Uterus (tissue), 4 donors: ENCODE measurements at places on chromosomes 5 and 9.

DNA sequence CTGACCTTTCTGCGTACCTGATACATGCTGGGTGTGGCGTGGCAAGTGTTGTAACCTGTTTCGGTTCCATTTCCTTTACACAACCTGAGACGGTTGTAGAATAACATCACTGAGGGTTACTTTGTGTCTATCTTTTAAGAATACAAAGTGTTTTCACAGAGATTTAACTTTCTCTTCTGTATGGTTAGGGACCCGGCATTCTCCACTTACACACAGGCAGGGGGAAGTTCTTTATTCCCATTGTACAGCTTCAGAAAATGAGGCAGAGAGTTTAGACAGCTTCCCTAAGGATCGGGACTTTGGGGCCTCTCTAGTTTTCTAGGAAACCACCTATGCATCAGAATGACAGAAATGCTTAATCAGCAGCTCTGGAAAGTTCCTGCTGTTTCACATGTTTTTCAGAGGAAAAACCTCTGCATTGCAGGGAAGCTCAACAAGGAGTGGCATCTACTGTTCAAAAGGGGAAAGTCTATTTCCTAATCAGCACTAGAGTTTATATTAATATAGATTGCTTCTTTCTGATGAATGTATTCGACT lies 41.3 kb downstream of the CAST start:
- no peak for DNase-seq

- DNase-seq = peak; percentile 15
Measured at GRCh38 chr5:151924564-151925301, at the start of gene GLRA1. GLRA1 (minus strand) TSS chr5:151924851; CDS start chr5:151924549, 302 bp downstream.

DNA sequence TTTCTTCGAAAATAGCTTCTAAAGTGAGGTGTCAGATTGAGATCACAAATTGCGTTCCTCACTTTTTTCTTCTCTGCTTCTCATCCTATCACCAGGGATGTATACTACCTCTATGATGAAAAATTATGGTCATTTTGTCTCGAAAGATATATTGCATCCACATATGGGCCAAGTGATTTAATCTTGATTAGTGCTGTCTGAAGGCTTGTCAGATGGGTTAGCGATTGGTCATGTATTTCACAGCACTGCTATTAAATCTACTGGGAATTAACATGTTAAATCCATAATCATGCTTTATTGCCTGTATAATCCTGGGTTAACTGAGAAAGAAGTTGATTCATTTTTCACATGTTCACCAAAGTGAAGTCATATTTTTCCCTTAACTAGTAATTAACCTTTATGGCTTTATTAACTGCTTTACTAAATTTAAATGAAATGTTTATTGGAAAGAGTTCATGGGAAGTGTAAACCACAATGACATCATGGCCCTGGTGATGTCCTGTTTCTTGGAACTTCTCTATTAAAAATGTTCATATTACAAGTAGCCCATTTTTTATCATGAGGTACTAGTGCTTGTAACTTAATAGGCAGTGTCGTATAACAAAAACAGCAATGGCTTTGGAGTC lies 193.3 kb downstream of the SMC2 start:
- DNase-seq = no peak

GRCh38 chr5:181161534-181162175 lies 14.3 kb downstream of the OR2V2 start:
- no peak for DNase-seq

- DNase-seq = no peak
Measured at GRCh38 chr5:159424123-159424522, 93.8 kb upstream of the IL12B start.

DNA sequence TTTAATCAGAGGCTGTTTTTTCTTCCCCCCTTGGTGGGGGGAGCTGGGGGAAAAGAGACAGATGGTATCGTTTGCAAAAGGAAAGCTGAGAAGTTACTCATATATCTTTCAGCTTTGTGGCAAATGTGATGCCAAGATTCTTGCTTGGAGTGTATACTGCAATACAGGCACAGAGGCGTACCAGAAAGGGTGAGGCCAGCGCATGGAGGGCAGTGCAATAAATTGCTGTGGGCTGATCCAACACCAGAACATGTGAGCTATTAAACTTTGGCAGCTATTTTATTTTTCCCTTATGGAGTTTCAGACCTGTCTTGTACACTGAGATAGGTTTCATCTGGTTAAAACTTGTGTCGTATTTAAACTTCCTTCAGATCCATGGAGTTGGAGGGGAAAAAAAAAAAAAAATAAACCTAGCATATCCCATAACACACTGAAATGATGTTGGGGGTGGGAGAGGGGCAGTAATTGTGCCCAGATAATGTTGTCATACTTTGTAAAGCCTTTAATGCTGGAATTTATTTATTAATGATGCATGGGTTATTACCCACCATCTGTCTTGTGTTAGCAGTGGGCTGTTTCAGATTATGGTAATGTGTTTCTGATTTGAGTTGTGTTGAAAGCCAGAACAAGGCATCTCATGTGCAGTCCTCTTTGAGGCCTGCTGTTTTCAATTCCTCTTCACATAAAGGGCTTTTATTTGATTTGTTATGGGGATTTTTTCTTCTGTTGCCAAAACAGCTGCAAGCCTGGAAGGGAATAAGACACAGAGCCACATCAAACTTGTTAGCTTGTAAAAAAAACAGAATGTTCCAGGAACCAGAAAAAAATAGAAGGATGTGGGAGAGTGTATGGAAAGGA lies 891.3 kb downstream of the TLE1 start:
- DNase-seq = peak; percentile 67

GRCh38 chr9:114446672-114447450 lies 58.4 kb downstream of the WHRN start:
- DNase-seq = no peak

GRCh38 chr9:95648225-95648624 lies 131.5 kb upstream of the PTCH1 start:
- DNase-seq = no peak

GRCh38 chr9:76717176-76717575 lies 47.1 kb upstream of the PCA3 start:
- DNase-seq = no peak

GRCh38 chr5:112063191-112063590 lies 306.2 kb upstream of the NREP start:
- no peak for DNase-seq

DNA sequence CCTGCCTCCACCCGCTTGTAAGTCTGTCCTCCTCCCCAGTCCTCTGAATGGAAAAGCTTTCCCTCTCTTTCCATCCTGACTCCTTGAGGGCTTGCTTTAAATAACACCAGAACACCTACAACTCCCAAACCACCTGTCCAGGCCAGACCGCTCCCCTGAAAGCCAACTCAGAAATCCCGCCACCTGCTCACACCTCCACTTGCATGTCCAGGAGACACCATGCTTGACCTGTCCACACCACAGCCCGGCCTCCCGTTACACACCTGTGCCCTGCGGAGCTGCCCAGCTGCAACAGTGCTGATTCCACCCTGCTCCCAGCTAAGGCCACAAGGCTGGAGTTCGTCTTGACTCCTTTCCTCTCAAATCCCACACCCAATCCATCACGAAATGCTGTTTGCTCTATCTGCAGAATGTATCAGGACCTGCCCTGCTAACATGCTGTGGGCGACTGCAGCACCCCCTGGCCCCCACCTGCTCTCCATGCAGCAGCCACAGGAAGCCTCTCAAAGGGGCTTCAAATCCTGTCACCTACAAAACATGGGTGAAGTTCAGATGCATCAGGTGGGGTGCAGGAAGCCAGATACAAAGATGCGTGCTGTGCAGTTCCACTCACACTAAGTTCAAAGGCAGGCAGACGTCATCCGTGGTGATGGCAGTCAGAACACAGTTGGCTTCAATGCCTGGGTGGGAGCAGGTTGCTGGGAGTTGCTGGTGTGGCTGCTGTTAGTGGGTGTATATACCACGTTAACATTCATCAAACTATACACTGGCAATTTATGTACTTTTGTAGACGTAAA lies 166.0 kb downstream of the ROR2 start:
- DNase-seq = no peak

- no peak for DNase-seq
Measured at GRCh38 chr5:168858994-168859393, 279.8 kb upstream of the PANK3 start.

DNA sequence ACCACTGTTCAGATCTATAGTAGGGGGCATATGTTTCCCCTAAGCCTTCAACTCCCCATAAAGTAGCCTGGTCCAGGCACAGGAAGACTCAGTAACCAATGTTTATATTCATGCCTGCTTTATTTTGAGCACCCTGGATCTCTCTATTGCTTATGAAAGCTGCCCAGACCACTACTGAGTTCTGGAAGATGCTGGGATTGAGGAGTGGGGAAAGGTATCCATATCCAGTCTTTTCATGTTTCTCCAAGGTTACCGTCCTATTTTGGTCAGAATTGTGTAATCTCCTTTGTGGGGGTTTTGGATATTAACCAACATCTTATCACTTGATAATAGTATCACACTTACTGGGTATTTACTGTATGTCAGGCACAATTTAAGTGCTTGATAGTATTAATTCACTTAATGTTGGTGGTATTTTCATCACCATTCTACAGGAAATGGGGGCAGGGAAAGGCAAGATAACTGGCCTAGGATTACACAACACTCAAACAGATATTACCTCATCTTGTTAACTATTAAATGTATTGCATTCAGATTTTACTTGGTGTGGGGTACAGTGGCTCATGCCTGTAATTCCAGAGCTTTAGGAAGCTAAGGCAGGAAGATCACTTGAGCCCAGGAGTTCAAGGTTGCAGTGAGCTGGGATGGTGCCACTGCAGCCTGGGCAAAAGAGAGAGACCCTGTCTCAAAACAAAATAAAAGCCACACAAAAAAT lies 36.3 kb downstream of the RUSC2 start:
- no peak for DNase-seq

DNA sequence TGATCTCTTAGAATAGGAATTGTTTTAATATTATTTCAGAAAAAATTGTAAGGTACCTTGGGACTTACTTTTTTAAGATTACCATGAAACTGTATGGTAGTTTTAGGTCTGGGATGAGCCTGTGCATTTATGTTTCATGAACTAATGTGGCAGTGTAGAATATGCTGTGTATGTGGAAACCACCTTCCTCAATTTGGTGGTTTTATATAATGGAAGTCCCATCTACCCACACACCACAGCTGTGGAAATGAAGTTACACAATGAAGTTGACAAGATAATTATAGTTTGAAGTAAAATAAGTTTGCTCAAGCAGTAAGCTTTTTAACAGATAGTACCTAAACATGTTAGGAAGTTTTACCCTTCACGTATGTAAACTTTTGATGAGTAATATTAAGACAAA lies 24.4 kb downstream of the WDR36 start:
- DNase-seq = no peak

DNA sequence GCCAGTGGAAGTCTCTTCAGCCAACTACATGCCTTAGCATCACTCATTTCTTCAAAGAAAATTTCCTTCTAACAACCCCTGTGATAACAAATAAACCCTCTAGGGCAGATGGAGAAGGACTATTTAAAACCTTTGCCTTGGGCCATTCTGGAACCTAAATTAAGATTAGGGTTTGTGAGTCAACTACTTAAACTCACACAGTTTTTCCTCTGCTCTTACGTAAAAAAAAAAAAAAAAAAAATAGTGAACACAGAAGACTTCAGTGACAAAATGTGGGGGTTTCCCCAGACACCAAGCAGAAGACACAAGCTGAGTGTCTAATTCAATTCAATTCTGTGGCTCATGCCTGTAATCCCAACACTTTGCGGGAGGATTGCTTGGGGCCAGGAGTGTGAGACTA lies 65.8 kb upstream of the ERCC6L2 start:
- DNase-seq = no peak

- no peak for DNase-seq
Measured at GRCh38 chr9:110844121-110844520, 175.5 kb downstream of the MUSK start.

DNA sequence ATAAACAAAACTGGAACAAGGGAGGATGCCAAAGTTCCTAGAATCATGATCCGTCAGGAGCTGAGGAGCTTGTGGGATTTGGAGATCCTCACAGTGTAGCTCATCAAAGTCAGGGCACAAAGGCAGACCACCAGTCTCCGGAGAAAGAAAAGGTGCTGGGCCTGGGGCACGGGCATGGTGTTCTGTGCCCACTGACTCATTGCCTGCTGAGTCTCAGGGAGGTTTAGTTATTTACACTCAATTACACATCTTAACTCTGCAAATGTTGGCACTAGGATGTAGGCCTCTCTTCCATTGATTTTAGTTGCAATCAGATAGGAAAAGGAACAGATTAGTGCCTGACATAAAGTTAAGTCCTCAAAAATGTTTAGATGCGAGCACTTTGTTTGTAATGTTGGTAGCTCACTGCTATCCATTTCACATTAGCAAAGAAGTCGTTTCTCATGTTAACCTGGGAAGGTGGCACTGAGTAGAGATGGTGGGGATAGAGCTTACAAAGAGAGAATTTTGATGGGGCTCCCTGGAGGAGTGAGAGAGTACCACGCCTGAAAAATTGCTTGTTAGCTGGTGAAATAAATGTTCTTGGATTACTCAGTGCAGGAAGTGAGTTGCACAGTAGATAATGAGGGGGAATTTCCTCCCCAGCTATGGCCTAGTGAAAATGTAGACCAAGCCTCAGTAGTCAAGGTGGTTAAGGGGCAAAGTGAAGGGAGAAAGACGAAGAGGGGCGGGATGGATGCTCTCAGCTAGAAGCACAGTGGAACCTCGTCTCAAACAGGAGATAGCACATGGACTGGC lies 109.5 kb upstream of the CD180 start:
- DNase-seq = no peak

GRCh38 chr9:69379270-69379982 lies 54.4 kb downstream of the ENTREP1 start:
- DNase-seq = no peak

DNA sequence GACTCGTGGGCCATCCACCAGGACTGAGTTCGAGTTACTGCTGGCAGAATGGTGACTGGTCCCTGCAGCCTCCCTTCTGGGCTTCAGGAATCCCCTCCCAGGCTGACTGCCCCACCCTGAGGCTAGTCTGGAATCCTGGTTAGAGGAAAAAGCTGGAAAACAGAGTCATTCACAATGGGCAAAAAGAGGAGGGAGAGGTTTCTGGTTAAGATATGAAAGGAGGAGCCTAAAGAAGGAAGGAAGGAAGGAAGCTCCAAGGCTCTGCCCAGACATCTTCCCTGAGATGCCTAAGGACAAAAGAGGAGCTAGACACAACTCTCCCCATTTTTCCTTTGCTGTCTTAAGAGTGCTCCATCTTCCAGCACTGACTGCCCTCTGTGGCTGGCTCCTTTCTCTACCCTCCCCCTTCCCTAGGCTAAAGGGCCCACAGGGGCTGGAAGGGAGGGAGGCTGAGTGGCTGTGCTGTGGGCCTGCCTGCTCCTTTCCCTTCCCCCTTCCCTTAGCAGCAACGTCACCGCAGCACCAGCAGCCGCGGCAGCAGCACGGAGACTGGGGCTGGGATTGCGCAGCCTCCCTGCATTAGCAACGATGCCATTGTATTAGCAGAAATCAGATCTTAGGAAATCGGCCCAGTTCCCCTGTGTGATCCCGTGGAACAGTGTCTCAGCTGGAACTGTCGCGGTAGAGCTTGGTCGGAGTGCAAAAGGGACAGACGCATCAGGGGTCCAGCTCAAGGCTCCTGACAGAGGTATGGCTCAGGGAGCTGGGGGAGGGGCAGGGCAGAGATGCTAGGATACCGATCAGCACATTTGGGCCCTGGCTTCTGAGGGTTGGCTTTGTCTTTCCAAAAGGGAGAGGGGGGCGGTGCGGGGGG lies 48.7 kb downstream of the RUSC2 start:
- peak; percentile 80 for DNase-seq
